Heart right ventricle (tissue), 16 donors: ENCODE measurements at places on chromosomes 7 and 10.

GRCh38 chr7:33903791-33904680 is 1.3 kb upstream of the BMPER start:
- H3K27me3 ChIP-seq: peaks cover 60% of the 10 kb centered on the region
- H3K4me3 ChIP-seq: peak overlapping the region; percentile 47
- peaks cover 8% of the 10 kb centered on the region for H3K4me1 ChIP-seq
- peak overlapping the region; percentile 42 for H3K27ac ChIP-seq
- H3K36me3 ChIP-seq: no peaks in the 10 kb centered on the region
- peak; percentile 35 for DNase-seq

- DNase-seq: no peak
- no peaks in the 10 kb centered on the region for H3K36me3 ChIP-seq
- H3K4me3 ChIP-seq: no peak overlapping the region
- H3K27me3 ChIP-seq: no peaks in the 10 kb centered on the region
- no peaks in the 10 kb centered on the region for H3K4me1 ChIP-seq
These were observed 175.9 kb downstream of the BAMBI start for GRCh38 chr10:28853195-28853594.

- H3K27me3 ChIP-seq: no peaks in the 10 kb centered on the region
- H3K4me1 ChIP-seq: peaks cover 37% of the 10 kb centered on the region
- H3K4me3 ChIP-seq: no peak overlapping the region
- H3K36me3 ChIP-seq: no peaks in the 10 kb centered on the region
- H3K27ac ChIP-seq: peak overlapping the region; percentile 24
- no peak for DNase-seq
These were observed 22.9 kb upstream of the IFIT2 start for GRCh38 chr10:89278900-89279392.

GRCh38 chr7:152615031-152615741 is 60.8 kb downstream of the XRCC2 start:
- H3K36me3 ChIP-seq: no peaks in the 10 kb centered on the region
- no peak for DNase-seq
- no peaks in the 10 kb centered on the region for H3K27me3 ChIP-seq
- H3K4me1 ChIP-seq: no peaks in the 10 kb centered on the region

DNA sequence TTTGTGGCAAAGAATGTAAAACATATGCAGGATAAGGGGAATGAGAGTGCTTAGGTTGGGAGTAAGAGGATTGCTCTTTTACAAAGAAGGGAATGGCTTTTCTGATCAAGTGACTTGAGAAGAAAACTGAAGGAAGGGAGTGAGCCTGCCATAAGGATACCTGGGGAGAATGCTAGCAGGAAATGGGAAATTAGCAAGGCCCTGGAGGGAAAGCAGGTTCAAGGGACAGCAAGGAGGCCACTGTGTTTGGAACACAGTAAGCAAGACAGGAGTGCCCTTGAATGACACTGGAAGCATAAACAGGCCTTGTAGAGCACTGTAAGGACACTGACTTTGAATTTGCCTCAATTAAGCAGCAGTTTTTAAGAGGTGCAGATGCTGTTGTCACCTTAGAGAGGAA is 1069.9 kb downstream of the DNAJB9 start:
- H3K4me1 ChIP-seq: no peaks in the 10 kb centered on the region
- H3K27me3 ChIP-seq: no peaks in the 10 kb centered on the region
- H3K27ac ChIP-seq: no peak overlapping the region
- no peaks in the 10 kb centered on the region for H3K36me3 ChIP-seq
- H3K4me3 ChIP-seq: no peak overlapping the region
- DNase-seq: no peak

- no peaks in the 10 kb centered on the region for H3K4me1 ChIP-seq
- H3K36me3 ChIP-seq: peaks cover 24% of the 10 kb centered on the region
- H3K4me3 ChIP-seq: no peak overlapping the region
- H3K27me3 ChIP-seq: no peaks in the 10 kb centered on the region
- H3K27ac ChIP-seq: no peak overlapping the region
- DNase-seq: no peak
These were observed 68.9 kb downstream of the RBM33 start for GRCh38 chr7:155713384-155713783.

GRCh38 chr10:28327491-28327880 is 24.6 kb upstream of the MPP7 start:
- peak overlapping the region; percentile 63 for H3K27ac ChIP-seq
- H3K4me1 ChIP-seq: peaks cover 14% of the 10 kb centered on the region
- no peak overlapping the region for H3K4me3 ChIP-seq
- no peaks in the 10 kb centered on the region for H3K27me3 ChIP-seq

DNA sequence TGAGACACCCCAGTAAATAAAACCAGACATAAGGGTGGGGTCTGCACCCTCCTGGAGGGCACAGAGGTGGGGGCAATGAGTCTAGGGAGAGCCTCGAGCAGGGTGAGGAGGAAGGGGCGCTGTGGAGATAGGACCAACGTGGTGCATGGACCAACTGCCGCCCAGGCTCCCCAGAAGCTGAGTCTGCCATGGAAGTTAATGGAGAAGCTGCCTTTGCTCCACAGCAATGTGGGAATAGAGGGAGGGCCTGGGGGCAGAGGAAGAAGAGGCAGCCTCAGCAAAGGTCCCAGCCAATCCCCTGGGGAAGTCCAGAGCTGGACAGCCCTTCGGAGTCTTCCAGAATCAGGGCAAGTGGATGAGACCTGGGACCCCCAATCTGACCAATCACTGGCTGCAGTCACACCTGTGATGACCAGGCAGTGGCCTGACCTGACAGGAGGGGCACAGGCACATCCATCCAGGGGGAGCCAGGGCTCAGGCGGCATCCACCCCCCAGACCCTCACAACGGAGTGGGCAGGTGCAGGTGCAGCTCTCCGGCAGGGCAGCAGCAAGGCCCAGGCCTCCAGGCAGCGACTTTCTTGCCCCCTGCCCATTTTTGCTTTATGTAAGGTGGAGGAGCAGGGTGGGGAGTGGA is 242.2 kb upstream of the PPP2R2D start:
- no peak overlapping the region for H3K4me3 ChIP-seq
- no peaks in the 10 kb centered on the region for H3K36me3 ChIP-seq
- no peaks in the 10 kb centered on the region for H3K4me1 ChIP-seq
- no peak for DNase-seq
- no peak overlapping the region for H3K27ac ChIP-seq

- no peak for DNase-seq
- peaks cover 27% of the 10 kb centered on the region for H3K36me3 ChIP-seq
- no peak overlapping the region for H3K27ac ChIP-seq
- no peaks in the 10 kb centered on the region for H3K27me3 ChIP-seq
- no peak overlapping the region for H3K4me3 ChIP-seq
These were observed 103.3 kb downstream of the DNMBP start for GRCh38 chr10:99906470-99906869.

DNA sequence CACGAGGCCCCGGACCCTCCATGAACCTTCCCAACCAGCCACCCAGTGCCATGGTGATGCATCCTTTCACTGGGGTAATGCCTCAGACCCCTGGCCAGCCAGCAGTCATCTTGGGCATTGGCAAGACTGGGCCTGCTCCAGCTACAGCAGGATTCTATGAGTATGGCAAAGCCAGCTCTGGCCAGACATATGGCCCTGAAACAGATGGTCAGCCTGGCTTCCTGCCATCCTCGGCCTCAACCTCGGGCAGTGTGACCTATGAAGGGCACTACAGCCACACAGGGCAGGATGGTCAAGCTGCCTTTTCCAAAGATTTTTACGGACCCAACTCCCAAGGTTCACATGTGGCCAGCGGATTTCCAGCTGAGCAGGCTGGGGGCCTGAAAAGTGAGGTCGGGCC is 90.6 kb upstream of the PDCD4 start:
- H3K27me3 ChIP-seq: no peaks in the 10 kb centered on the region
- DNase-seq: no peak
- peaks cover 4% of the 10 kb centered on the region for H3K4me1 ChIP-seq
- H3K27ac ChIP-seq: peak overlapping the region; percentile 30
- H3K4me3 ChIP-seq: no peak overlapping the region

- no peak overlapping the region for H3K27ac ChIP-seq
- no peak overlapping the region for H3K4me3 ChIP-seq
- H3K36me3 ChIP-seq: no peaks in the 10 kb centered on the region
- no peaks in the 10 kb centered on the region for H3K27me3 ChIP-seq
- peaks cover 54% of the 10 kb centered on the region for H3K4me1 ChIP-seq
- DNase-seq: no peak
These were observed 220.0 kb downstream of the LRMDA start for GRCh38 chr10:75651417-75651816.

- H3K27ac ChIP-seq: no peak overlapping the region
- H3K4me3 ChIP-seq: no peak overlapping the region
- no peaks in the 10 kb centered on the region for H3K36me3 ChIP-seq
These were observed 313.9 kb upstream of the GLI3 start for GRCh38 chr7:42550706-42551470.

DNA sequence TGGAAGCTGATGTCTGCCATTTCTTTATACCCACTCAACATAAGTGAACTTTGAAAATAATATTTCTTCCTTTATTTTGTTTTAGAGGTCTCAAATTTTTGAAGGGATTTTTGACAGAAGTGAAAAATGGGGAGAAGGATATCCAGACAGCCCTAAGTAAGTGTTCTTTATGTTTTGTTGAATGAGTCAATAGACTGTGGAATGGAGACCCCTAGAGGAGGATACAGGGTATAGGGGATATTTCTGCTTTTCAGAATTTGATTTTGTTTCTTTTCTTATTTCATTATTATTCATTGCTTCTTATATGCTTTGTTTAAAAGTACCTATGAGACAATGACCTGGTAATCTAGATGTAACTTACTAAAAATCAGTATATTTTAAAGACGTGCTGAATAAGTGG is 34.4 kb downstream of the PLEKHA8 start:
- no peak for DNase-seq
- H3K27ac ChIP-seq: no peak overlapping the region

DNA sequence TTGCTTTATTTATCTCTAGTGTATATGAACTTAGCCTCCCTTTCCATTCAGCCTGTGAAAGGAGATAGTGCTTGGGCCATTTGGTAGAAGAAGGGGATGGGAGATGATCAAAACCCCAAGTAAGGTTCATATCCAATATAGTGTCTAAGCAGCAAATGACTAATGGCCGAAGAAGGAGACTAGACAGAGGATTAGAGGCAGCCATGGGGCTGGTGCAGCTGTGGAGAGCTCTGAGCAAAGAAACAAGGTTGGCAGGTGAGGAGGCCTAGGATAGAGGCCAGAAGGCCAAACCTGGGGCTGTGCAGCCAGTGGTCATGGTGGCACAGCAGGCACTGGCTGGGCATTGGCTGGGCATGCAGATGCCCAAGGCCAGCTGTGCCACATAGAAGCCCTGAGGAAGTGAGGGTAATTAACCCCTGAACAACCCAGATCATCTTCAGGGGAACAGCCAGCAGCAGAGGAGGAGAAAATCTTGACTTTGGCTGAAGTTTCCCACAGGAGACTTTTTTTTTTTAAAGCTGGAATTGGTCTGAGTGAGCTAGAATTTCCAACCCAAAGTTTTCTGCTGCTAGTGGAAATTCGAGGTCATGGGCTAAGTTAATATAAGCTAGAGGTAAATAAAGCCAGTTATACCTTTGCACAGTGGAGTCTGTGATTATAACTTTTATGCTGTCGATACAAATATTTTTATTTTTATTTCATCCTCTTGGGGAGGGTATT is 10.3 kb upstream of the CPA1 start:
- no peaks in the 10 kb centered on the region for H3K27me3 ChIP-seq
- H3K36me3 ChIP-seq: no peaks in the 10 kb centered on the region
- peaks cover 47% of the 10 kb centered on the region for H3K4me1 ChIP-seq
- no peak for DNase-seq
- H3K27ac ChIP-seq: no peak overlapping the region
- H3K4me3 ChIP-seq: no peak overlapping the region

DNA sequence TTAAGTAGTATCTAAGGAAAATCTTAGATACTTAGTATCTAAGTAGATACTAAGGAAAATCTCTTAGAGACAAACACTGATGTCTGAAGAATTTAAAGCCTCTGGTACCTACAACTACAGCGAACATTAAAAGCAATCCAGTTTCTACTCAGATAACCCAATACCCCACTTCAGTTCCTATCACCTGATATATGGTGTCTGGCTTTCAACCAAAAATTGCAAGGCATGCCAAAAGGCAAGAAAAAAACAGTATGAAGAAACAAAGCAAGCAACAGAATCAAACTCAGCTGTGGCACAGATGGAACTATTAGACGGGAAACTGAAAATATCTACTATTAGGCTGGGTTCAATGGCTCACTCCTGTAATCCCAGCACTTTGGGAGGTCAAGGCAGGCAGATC is 31.1 kb downstream of the ARHGAP12 start:
- H3K4me1 ChIP-seq: peaks cover 25% of the 10 kb centered on the region
- H3K36me3 ChIP-seq: no peaks in the 10 kb centered on the region
- no peak overlapping the region for H3K4me3 ChIP-seq
- DNase-seq: no peak
- H3K27me3 ChIP-seq: no peaks in the 10 kb centered on the region

- no peaks in the 10 kb centered on the region for H3K4me1 ChIP-seq
- no peak overlapping the region for H3K27ac ChIP-seq
- no peak overlapping the region for H3K4me3 ChIP-seq
- H3K36me3 ChIP-seq: no peaks in the 10 kb centered on the region
- no peak for DNase-seq
These were observed 155.7 kb upstream of the TMEM229A start for GRCh38 chr7:124188576-124188975.

DNA sequence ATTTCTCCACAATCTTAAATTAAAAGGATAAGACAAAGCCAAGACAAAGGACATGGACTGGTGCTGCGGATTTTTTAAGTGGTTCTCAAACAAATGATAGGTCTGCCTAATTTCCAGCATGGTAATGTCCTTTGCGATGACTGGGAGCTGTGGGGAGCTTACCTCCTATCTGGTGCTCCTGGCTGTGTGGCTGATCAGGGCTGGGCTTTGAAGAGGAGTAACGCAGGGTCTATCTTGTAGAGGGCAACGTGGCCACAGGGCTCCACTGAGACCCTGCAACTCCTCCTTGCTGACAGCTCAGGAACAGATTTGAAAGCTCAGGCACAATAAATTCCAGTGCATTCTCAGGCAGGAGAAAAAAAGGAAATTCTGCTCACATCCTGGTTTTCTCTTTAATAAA is 103.1 kb upstream of the SFMBT2 start:
- no peaks in the 10 kb centered on the region for H3K27me3 ChIP-seq
- no peak for DNase-seq
- no peaks in the 10 kb centered on the region for H3K36me3 ChIP-seq
- H3K4me3 ChIP-seq: no peak overlapping the region

- no peak for DNase-seq
- H3K4me1 ChIP-seq: no peaks in the 10 kb centered on the region
- no peaks in the 10 kb centered on the region for H3K27me3 ChIP-seq
These were observed 62.4 kb downstream of the COA1 start for GRCh38 chr7:43666938-43667337.

DNA sequence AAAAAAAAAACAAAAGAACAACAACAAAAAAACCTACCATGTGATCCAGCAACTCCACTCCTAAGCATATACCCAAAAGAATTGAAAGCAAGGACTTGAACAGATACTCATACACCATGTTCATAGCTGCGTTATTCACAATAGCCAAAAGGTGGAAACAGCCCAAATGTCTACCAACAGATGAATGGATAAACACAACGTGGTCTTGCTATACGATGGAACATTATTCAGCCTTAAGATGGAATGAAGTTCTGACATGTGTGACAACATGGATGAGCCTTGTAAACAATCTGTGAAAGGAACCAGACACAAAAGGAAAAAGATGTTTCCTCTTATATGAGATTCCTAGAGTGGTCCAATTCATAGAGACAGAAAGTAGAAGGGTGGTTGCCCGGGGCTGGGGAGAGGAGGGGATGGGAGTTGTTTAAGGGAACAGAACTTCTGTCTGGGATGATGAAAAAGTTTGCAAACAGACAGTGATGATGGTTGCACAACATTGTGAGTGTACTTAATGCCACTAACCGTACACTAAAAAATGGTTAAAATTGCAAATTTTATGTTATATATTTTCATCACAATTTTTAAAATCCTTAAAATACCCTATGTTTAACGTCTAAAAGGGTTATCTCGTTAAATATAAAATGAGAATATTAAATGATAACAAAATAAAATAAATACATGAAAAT is 11.6 kb downstream of the CLEC2L start:
- no peak overlapping the region for H3K27ac ChIP-seq
- no peak overlapping the region for H3K4me3 ChIP-seq
- DNase-seq: no peak
- no peaks in the 10 kb centered on the region for H3K36me3 ChIP-seq
